Hindlimb muscle (tissue), 1 donor: ENCODE measurements at places on chromosomes 1 and 21. TPM values are rescaled to one million over a fixed set of nuclear protein-coding genes. Genes with fewer than 3 reads are reported as not detected.

DNA sequence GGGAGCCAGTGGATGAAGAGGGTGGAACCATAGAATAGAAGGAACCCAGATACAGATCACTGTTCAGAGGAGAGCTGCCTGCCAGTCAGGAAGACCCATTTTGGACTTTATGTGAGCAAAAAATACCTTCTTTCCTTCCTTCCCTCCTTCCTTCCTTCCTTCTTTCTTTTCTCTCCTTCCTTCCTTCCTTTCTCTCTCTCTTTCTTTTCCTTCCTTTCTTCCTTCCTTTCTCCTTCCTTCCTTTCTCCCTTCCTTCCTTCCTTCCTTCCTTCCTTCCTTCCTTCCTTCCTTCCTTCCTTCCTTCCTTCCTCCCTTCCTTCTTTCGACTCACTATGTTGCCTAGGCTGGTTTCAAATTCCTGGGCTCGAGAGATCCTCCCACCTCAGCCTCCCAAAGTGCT is 22.1 kb upstream of the FMOD start:
- no peak for DNase-seq

- DNase-seq, result no peak
These were observed 212.4 kb downstream of the ZNF648 start for GRCh38 chr1:181849071-181849470.

DNA sequence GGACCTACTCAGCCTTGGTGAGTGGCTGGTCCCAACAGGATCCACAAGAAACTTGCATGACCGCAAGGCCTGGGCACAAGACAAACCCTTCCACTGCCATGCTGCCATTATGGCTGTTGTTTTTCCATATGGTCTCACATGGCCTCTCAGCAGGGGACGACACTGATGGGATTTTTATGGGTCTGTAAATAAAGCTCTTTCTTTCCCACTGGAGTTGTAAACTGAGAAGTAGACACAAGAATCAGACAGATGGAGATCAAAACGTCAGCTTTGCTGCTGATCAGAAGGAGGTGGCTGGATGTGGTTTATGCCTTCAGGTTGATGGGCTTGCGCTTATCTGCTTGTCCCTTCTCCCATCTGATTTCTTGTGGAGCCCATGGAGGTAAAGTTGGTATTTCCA is 138.1 kb upstream of the KCNJ6 start:
- DNase-seq, result no peak

GRCh38 chr1:23018661-23019093 is 591 bp upstream of the KDM1A start:
- DNase-seq, result no peak

DNA sequence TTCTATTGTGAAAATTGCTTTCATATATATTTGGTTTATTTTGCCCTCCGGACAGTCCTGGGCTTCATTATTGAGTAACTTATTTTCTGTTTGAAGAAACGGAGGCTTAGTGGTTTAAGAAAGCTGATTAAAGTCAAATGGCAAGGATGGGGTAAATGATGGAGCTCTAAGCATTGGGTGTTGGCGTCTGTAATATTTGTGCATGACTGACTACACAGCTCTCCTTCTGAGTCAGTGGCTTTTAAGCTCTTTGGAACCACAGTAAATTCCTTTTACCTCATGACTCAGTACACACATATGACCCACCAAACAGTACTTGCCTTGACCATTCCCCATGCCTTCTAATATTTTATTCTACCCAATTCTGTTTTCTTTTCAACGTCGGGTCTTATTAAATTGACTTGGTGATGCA is 21.0 kb downstream of the B3GALT5 start:
- no peak for DNase-seq

GTF2B gene
- polyA plus RNA-seq, result 42.0 TPM

GRCh38 chr1:11708554-11709350 is 17.2 kb downstream of the DRAXIN start:
- no peak for DNase-seq

DNA sequence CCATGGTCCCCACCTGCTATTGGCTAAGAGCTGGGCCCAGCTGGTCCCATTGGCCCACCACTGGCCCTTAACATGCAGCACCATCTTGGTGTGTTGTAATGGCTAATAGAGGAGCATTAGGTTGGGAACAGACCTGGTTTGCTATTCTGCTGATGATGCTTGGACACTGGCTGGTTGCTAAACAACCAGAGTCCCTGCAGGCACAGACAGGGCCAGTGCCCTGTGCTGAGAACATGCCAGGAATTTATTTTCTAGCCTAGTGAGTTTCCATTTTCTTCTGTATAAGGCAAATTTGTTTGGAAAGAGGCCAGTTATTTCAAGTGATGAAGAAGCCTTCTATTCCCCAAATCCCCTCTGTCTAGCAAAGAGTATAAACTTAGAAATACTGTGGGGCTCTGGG is 42.9 kb upstream of the TDRD10 start:
- no peak for DNase-seq

DNA sequence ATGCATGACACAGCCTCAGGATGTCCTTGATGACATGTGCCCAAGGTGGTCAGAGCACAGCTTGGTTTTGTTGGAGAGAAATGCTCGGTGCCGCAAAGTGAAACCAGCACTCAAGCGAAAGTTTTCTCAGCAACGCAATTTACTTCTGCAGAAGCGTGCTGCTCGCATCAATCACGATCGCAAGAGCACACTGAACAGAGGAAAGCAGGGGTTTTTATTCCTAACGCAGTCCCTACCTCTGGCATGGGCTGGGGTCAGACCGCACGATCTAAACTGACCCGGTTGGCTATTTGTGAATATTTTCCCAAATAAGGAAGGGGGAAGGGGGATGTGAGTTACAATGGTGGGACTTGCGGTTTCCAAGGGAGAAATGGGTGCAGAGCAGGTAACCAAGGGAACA is 809 bp upstream of the ZNF669 start:
- DNase-seq, result no peak
